ENCODE measurements at places on chromosomes 6 and 20.
A peak's percentile ranks its signal among the peaks of the same experiment; 100 is the strongest.

- DNase-seq: no peak
Measured at GRCh38 chr6:86474081-86474480, 463.2 kb upstream of the HTR1E start.

DNA sequence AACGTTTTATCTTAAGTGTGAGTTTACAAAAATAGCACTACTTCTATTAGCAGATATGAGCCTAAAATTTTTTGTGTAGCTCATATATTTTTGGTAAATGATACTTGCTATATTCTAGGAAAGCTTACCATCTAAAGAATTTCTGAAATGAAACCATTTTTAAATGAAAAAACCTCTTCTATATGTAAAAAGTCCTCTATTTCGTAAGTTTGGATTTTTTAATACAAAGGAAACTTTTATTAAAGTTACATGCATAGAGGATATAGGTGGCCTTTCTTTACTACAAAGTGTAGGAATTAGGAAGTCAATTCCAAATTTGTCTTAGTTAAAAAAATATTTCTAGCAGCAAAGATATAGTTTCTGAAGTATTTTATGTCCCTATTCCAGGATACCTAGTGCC lies 18.8 kb downstream of the EFHC1 start:
- no peak for DNase-seq

DNA sequence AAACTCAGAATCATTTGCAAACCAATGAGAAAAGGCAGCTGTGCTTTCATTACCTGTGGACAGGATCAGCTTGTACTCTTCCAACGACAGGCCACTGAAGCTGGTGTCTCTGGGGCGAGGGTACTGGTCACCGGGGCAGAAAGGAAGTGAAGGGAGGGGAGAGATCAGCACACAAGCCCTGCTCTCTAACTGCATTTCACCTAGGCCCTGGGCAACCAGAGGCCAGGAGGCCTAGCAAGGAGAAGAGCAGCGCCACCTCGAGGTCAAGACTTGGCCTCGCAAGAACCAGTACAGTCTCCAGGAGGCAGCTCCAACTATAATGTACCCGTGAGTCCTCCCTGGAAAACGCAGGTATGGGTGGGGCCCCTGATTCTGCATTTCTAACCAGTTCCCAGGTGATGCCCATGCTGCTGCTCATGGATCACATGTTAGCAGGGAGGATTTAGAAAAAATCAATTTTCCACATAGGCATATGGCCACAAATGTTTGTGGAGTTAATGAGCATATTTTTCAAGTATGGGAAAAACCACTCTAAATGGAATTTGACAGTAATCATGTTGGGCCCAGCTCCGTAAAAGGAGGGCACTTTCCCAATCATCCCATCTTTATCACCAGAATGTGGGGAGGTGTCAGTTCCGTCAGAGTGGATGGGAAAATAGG lies 11.0 kb downstream of the UQCC2 start:
- peak; percentile 77 for DNase-seq

DNA sequence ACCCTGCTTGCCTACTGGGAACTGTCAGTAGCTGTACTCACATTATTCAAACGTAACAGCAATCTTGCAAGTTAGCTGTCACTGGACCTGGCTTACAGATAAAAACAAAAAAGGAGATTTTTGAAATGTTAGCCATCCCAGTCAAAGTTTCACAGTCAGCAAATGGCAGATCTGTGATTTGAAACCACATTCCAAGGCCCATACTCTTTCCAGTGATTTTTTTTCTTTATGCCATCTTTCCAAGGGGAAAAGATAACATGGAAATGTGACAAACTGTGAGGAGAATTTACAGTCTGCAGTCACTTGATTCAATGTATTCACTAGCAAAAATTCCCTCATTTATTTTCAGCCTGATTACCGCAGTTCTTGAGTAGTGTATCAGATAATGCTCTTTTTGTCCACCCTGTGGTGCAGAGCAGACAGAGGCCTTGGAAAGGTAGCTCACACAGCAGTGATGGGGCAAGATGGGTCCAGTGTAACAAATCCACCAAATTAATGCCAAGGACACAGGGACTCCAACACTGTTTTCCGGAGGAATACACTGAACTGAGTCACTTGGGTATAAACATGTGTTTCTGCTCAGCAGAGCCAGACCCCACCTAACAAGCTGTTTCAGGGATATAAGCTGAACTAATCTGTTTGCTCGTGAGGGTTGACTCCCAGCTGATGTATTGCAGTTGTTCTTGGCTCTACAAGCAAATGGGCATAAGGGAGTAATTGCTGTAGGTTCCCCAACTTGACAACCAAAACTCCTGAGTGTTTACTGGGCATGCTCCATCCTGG lies 49.9 kb upstream of the ADGRF1 start:
- no peak for DNase-seq

DNA sequence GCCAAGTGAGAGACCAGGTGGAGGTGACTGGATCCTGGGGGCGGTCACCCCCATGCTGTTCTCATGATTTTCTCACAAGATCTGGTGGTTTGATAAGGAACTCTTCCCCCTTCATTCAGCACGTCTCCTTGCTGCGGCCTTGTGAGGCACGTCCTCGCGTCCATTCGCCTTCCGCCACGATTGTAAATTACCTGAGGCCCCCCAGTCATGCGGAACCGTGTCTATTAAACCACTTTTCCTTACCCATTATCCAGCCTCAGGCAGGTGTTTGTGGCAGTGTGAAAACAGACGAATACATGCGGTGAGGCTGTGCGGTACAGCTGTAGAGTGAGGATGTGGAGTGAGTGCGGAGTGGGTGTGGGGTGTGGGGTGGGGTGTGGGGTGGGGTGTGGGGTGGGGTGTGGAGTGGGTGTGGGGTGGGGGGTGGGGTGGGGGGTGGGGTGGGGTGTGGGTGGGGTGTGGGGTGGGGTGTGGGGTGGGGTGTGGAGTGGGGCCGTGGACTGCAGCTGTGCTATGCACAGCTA lies 12.1 kb upstream of the NTSR1 start:
- no peak for DNase-seq

- DNase-seq: no peak
Measured at GRCh38 chr6:33909737-33910136, 105.9 kb upstream of the MLN start.

DNA sequence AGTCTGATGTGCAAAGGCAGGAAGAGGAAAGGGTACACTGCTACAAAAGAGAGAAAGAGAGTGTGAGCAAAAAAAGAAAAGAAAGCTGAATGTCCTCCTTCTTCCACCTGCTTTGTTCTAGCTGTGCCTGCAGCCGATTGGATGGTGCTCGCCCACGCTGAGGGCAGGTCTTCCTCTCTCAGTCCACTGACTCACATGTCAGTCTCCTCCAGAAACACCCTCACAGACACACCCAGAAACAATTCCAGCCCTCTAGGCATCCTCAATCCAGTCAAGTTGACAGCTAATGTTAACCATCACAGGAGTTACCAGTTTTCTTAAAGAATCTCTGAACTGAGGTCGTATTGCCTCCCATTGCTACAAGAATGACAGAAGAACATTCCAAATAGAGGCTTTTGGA lies 411.9 kb upstream of the SASH1 start:
- DNase-seq: no peak

DNA sequence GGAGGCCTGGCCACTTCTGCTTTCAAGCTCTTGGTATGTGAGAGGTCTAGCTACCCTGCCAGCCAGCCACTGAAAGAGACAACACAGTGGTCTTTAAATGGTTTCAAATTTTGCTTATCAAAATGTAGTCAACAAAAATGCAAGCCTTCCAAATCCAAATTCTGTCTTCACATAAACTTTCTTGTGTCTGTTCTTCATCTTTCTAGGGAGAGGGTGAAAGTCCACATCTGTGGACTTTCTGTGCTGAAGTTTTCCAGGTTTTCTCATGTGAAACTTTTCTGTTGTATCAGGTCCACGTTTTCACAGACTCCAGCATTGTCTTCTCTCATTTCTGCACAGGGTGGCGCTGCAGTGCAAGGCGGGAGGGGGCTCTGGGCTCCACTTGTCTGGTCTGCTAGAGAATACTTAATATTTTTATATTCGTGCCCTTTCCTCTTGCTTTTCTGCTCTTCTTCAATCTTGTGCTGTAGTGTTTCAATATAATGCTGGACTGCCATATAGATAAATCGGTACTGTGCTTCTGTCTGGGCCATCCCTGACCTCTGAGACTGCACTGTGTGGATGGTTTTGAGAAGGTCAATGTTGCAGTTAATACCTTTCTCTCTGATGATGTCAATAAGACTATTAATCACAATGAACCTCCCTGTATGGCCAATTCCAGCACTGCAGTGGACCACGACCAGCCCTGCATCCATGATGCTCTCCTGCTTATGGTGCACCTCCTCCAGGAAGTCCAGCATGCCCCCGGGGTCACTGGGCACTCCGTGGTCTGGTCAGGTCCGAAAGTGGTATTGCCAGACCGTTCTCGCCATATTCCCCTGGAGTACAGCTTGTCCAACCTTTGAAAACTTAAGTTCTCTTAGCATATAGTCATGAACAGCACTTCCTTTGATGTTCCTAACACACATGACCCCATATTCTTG lies 161.6 kb upstream of the TNFAIP3 start:
- no peak for DNase-seq

GRCh38 chr6:158605266-158605878 lies 39.2 kb downstream of the DYNLT1 start:
- peak; percentile 73 for DNase-seq

DNA sequence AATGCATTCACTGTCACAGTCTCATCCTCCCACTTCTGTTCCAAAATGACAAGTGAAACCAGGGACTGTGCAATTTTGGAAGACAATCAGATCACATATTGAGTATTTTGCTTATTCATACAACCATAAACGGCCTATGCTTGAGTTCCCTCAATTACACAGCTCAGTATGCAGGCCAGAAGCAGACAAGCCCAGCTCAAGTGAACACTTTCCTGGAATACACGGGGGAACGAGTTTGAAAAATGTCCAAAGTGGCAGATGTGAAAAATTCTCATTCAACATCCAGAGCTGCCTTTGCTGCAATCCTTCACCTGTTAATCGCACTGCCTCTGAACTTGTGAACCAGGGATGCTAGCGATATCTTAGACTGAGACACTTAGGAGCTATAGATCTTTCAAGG lies 190.2 kb downstream of the COL9A1 start:
- DNase-seq: no peak

GRCh38 chr6:163152701-163153100 lies 261.8 kb upstream of the QKI start:
- DNase-seq: no peak

DNA sequence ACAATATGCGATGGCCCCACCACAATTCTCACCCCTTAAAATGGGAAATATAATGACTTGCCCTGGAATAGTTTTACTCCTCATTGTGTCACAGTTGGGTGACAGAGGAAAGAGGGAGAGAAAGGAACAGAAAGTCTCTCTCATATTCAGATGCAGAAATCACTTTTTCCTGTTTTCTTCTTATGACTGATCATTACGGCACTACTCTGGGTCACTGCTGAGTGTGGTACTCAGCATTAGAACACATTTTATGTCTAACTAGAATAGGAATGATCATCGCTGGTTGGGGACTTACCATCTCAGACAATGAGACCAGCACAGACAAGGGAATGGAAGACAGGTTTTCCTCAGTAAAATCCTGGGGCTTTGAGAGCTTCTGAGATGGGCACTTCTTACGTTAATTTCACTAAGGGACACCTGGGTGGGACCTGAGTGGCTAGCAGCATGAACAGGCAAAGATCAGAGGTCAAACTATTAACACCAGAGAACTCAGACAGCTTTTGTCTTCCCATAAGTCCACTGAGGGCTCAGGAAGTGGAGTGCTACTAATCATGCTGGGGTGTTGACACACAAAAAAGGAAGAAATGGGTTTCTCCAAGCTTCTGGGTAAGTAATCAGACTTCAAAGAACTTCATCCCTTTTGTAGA lies 54.9 kb upstream of the ARHGAP18 start:
- DNase-seq: no peak

GRCh38 chr6:122048570-122048969 lies 350.9 kb upstream of the HSF2 start:
- no peak for DNase-seq

GRCh38 chr20:53101992-53102760 lies 130.0 kb downstream of the TSHZ2 start:
- no peak for DNase-seq

- no peak for DNase-seq
Measured at GRCh38 chr20:31875671-31876070, 5.2 kb downstream of the TTLL9 start.

DNA sequence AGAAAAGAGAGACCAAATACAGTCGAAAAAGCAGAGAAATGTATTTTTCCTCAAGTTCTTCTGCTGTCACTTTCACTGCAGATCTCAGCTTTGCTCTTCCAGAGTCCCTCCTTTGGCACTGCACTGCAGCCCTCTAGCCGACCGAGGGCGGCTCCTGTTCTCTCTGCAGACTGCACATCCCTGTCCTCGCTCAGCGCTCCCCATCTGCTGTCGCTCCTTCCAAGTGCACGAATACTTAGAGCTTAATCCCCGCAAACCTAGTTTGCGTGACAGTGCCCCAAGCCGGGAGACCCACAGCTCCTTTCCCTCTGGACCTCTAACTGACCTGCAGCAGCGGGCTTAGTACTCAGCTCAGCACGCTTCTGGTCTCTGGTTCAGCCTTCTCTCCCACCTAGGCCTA lies 15.2 kb downstream of the RPP21 start:
- no peak for DNase-seq

GRCh38 chr20:50417023-50417329 lies 93.2 kb upstream of the PTPN1 start:
- DNase-seq: no peak

- DNase-seq: no peak
Measured at GRCh38 chr20:44803383-44803941, 6.9 kb downstream of the RIMS4 start.

DNA sequence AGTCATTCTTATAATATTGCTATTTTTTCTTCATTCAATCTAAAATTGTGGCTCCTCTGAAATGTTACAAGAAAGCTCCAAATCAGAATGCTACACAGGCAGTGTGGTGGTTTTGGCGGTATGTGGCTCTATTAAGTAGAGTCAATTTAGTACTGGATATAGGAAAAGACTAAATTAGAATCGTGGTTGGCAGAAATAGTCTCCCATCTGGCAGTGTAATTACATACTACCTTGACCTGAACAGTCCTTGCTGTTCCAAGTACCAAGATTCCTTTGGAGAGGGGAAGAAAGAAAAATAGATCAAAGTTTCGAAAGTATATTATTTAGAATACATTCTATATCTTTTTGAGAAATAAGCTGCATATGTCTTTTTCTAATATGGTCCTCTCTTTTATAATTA lies 78.2 kb downstream of the C6orf118 start:
- DNase-seq: no peak

GRCh38 chr6:113331021-113331420 lies 526.1 kb upstream of the MARCKS start:
- DNase-seq: no peak

- no peak for DNase-seq
Measured at GRCh38 chr20:5024982-5025381, 23.7 kb upstream of the SLC23A2 start.

DNA sequence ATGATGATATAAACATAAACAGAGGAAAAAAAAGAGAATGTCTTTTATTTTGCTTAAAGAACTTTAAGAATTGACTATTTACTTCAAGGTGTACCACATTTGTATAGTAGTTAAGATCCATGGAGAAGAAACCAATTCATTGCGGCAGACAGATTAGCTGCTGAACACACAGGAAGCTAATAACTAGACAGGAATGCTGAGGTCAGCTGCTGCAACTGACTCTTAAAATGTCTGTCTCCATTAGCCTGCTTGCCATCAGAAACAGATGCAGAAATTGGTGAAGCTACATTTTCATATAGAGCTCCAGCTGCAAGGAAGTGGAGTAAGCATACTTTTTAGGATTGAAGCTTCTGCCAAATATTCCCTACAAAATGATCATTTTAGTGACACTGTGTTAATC lies 939.5 kb downstream of the EPHA7 start:
- DNase-seq: no peak

Measured in A549 (cell line).